Activated T-helper 1 cell treated with anti-CD3 and anti-CD28 coated beads, Interleukin-2, amount 50 U/mL, for 16 hours (primary cell): ENCODE measurements at places on chromosomes 2 and 18.

DNA sequence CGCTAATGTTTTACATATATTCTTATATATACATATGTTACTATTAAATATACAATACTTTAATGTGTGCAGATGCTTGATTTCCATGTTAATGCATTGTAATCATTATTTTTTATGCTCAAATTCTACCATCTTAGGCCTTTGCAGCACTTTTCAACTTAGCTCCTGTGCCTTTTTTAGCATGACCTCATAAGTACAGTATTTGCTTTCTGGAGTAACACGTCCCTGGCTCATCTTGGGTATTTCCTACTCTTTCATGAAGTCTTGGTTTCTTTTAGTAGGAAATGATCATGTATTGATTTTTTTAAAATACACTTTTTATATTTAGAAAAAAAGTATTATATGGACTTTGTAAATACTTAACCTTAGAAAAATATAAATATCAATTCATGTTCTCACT is 36.5 kb downstream of the CAB39 start:
- DNase-seq: no peak

- DNase-seq: no peak
These were observed 256.7 kb upstream of the UBE2E3 start for GRCh38 chr2:180723712-180724111.

GRCh38 chr2:143893371-143893770 is 626.5 kb downstream of the ZEB2 start:
- no peak for DNase-seq

GRCh38 chr2:236871500-236872001 is 214.1 kb upstream of the COPS8 start:
- no peak for DNase-seq

DNA sequence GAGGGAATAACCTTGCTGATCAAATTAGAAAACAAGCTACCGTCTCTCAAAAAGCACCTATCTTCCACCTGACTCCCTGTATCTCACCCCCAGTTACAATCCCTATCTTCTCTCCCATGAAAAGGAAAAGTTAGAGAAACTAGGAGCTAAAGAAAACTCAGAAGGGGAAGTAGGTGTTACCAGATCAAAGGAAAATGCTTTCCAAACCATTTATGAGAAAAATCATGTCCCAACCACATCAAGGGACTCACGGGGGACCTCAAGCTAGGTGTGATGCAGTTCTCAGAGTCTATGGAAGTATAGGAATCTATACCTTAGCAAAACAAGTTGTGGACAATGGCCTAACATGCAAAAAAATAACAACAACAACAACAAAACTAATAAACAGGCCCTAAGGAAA is 135.5 kb upstream of the RMP24 start:
- no peak for DNase-seq

GRCh38 chr2:217216316-217216715 is 356.5 kb upstream of the TNP1 start:
- no peak for DNase-seq

DNA sequence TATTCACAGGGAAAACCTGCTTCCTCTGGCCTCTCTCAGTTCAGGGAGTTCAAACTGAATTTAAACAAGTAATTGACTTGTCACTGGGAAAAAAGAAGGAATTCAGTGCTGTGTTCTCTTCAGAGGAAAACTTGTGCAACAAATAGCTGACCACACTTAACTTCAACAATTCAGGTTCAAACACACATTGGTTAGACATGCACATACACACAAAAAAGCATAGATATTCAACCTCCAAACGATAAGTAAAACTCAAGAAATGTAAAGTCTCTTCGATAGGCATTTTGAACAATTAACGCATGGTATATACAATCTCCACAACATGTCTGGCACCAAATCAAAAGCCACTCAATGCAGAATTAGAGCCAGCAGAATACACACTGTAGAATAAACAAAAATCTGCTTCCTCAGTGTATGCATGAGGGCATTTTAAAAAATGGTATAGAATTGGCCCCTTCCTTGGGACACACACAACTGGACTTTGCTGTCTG is 269.0 kb downstream of the TCF4 start:
- no peak for DNase-seq

GRCh38 chr2:174492963-174493431 is 6.2 kb upstream of the GPR155 start:
- DNase-seq: peak; percentile 12

DNA sequence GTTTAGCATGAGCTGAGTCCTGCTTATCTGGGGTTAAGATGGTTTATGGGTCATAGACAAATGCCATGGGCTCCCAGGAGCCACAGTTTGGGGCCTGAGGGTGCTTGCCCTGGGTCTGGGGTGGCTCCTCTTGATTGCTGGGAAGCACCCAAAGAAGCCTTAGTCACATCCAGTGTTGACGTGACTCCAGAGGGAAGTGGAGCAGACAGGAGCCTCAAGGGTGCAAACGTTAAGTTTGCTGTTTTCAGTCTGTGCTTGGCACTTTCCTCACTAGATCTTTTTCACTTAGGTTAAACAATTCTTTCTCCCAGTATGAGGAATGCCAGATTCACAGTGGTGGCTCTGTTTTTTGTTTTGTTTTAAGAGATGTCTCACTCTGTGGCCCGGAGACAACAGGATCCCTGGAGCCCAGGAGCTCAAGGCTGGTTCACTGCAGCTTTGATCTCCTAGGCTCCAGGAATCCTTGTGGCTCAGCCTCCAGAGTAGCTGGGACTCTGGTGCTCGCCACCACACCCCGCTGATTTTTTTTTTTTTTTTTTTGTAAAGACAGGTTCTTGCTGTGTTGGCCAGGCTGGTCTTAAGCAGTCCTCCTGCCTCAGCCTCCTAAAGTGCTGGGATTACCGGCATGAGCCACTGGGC is 251.3 kb downstream of the FAM210A start:
- no peak for DNase-seq

DNA sequence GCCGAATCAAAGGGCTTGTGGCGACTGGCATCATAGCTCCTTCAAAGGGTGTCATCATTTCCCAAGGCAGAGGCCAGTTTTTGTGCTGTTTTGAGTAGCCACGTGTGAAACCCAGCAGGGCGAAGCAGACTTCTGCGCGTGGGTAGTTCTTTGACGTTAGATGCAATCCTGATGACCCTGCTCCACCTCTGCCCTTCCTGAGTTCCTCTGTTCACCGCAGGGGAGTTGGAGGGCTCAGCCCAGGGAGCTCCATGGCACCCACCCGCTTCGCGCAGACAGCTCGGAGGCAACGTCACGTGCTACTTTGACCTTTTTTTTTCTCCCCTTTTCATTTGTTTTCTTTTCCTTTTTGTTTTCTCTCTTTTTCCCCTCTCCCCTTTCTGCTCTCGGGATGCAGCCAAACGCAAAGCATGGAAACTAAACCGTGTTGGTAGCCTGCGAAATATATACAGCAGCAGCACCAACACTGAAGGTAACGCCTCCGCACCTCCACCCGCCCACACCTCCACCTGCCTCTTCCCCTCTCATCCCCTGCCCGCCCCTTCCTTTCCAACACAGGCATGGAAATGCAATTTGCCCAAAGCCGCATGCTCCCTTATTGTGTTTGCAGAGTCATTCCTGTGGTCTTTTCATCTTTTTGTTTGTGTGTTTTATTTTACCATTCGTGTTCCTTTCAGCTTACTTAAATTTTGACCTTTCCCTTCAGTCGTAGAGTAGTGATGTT is 153.6 kb downstream of the GBX2 start:
- DNase-seq: no peak

GRCh38 chr2:98478907-98479306 is 34.2 kb downstream of the INPP4A start:
- DNase-seq: no peak

- DNase-seq: no peak
These were observed 131.0 kb downstream of the SETBP1 start for GRCh38 chr18:44811572-44812125.

GRCh38 chr18:903701-904100 is 970 bp upstream of the ADCYAP1 start:
- DNase-seq: no peak

DNA sequence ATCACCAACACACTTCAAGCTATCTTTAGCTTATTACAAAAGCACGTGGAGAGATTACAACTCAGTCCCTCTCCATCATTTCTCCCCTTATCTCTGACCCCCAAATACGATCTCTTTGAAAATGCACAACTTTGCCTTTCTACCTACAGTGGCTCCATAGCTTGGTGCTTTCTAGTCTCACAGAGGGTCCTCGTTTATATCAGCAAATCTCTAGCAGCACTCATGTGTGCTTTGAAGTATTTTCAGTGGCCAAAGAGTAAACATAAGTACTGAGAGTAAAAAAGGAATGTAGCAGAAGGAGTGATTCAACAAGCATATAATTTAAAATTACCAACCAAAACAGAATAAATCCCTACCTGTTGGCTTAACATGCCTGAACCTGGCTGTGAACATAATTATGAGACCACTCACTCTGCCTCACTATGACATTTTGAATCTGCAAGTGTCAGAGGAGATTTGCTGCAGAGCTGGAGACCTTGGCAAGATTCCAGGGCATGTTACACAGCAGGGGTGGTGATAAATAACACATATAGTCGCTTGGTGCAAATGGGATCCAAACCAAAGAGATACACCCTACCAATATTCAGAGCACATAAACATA is 54.6 kb downstream of the LAMA3 start:
- no peak for DNase-seq

GRCh38 chr18:76203552-76203951 is 291.5 kb downstream of the ZNF516 start:
- no peak for DNase-seq

DNA sequence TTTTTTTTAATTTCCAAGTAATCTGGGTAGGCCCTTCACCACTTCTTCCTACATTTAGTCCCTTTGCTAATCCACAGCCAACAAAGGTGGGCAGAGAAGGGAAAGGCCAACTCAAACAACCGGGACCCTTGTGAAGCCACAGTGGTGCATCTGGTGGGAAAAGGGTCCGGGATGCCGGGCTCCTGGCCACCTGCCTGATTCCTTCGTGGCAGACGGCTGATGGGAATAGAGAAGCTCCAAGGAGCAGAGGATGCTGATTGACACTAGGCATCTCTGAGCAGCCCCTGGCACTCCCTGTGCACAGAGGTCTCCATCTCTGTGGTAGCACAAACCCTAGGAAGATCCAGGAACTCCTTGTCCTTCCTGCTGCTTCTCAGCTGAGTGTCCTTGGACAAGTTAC is 37.0 kb downstream of the POLR1A start:
- no peak for DNase-seq

- no peak for DNase-seq
These were observed 6.6 kb downstream of the YIPF4 start for GRCh38 chr2:32284321-32284720.

DNA sequence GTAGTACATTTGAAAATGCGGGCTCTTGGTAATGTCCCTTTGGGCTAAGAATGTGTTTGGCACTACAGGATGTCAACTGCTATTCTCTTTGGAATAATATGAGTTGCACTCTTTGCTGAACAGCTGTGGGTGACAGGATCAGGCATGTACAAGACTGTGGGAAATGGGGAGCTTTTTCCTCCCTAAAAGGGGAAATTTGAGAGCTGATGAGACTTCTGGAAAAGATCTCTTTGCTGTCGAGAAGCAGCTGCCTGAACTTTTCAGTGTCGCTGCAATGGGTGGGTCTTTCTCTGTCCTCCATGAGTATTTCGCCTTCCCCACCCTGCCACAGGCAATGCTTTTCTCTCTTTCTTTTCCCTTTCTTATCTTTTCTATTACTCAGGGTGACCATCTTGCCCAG is 762.2 kb upstream of the GCFC2 start:
- no peak for DNase-seq

DNA sequence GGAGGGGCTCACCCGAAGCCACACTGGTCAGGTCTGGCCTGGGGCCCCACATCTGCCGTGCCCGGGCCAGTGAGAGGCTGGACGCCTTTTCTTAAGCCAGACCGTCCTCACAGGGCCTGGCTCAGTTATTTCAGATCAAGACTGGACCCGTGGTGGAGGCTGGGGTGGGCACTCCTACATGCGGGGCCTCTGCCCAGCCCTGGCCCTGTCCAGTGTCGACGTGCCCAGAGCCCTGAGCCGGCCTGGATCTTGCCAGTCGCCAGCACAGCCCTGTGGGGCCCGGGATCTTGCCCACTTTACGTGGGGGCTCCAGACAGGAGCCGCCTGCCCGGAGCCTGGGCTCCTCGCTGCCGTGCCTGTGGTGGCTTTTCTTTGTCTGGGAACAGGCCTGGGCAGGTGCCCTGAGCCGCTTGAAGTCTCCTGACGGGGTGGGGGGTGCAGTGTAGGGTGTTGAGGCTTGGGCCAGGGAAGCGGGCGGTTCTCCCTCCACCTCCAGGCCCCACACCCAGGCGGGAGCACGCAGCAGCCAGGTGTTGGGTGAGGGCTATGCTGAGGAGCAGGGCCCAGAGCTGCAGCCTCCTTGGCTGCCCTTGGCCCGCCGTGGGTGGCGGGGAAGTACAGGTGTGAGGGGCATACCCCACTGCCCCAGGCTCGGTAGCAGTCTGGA is 6.0 kb downstream of the GPC1 start:
- no peak for DNase-seq

GRCh38 chr2:24501813-24502212 is 10.8 kb downstream of the NCOA1 start:
- no peak for DNase-seq

DNA sequence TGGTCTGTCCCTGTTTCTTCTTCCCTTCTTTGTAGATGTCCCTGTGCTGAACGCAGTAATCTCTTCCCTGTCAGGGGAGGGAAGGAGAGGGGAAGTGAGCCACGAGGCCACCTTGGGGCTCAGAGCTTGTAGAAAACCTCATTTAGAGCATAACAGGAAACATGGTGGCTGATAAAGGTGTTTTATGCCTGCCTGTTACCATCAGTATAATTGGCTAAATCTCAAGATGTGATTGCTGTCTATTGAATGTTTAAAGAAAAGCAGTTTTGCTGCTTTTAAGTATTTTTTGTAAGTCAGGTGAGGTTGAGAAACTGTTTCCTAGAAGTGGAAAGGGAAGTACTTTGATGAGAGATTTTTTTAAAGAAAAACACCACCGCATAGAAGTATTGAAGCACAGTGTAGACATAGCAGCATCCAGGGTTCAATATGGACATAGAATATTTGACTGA is 59.7 kb upstream of the PDK1 start:
- no peak for DNase-seq

GRCh38 chr2:218202266-218202665 is 14.7 kb upstream of the ARPC2 start:
- no peak for DNase-seq

GRCh38 chr18:10077986-10078385 is 164.2 kb downstream of the VAPA start:
- DNase-seq: no peak

- DNase-seq: no peak
These were observed 372.8 kb downstream of the MTX2 start for GRCh38 chr2:176642074-176642473.

GRCh38 chr2:68767996-68768395 is 33.4 kb downstream of the ARHGAP25 start:
- DNase-seq: no peak
